ENCODE measurements at places on chromosomes 1 and 21.

DNA sequence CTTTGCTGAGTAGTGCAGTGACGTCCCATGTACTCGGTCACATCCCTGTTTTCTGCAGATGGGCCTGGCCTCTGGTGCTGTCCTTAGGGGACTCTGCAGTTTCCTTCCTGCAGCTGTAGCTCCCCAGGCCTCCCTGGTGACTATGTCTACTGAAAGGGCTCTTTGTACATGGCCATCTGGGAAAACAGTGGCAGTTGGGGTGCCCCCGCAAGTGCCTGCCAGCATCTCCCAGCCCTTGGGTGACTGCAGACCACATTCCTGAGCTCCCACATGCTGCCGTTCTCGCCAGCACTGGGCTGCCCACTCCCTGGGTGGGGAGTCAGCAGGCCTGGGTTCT is 37.5 kb upstream of the KCNA10 start:
- no peak for DNase-seq

GRCh38 chr21:42755766-42756579 is 102.6 kb downstream of the PDE9A start:
- no peak for DNase-seq

DNA sequence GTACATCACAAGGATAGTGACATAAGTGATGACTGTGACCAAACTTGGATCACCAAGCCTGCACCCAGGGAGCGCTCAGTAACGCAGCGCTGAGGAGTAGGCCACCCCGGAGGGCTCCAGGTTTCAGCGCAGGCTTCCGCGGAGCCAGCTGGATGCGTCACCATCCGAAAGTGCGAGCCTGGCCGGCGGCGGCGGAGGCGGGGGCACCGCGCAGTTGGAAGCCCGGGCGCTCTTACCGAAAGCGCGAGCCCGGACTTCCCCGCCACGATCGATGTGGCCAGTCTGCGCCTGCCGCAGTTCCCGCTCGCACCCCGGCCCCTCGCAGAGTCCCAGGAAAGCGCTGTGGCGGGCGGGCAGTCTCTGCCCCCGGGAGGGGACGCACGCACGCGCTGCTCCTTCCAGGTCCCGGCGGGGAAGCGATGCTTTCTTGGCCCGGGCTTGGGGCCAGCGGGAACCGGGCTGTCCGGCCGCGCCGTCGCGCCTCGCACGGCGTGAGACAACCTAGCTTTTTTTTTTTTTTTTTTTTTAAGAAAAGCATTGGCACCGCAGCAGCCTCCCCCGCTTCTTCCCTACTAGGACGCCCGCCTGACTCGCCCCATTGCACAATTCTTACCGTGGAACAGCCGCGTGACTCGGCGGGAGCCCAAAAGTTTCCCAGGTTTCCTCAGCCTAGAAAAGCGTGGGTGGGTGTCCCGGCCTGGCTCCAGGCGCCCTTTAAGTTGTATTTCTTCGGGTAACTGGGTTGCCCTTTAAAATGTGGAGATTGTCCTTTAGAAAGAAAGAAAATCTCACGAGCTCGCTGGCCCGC is 36.4 kb upstream of the JAK1 start:
- DNase-seq = peak; percentile 81

GRCh38 chr1:30575066-30575465 is 148.3 kb downstream of the MATN1 start:
- no peak for DNase-seq

DNA sequence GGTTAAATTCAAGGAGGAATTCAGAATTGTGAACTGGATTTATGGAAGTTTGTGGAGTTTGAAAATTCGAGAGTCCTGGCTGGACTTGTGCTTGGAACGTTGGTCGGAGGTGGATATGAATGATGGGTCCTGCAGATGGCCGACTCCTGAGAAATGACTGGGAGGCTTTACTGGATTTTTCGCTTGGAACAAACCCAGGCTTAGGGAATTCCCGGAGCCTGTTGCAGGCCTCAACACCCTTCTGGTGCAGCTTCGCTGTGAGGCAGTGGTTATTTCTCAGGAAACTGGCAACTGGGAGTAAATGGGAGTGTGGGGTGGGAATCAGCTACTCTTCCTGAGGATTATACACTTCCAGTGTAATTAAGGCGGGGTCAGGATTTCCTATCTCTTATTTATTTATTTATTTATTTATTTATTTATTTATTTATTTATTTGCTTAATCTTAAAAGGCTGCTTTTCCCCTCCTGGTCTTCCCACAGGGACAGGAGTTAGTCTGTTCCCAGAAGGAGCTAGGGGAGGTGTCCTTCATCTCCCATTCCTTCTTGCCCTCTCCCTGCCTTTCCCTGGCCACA is 21.1 kb downstream of the MAPKAPK2 start:
- no peak for DNase-seq

- DNase-seq = peak; percentile 30
Observed at GRCh38 chr1:237041795-237042525, at the start of gene RYR2. Gene RYR2, plus strand, starts transcription at chr1:237042184. Its CDS starts 338 bp downstream, at chr1:237042522.

GRCh38 chr21:42677339-42678321 is 24.2 kb downstream of the PDE9A start:
- DNase-seq = no peak

- DNase-seq = no peak
Observed at GRCh38 chr1:81562934-81563333, 237.8 kb upstream of the ADGRL2 start.

DNA sequence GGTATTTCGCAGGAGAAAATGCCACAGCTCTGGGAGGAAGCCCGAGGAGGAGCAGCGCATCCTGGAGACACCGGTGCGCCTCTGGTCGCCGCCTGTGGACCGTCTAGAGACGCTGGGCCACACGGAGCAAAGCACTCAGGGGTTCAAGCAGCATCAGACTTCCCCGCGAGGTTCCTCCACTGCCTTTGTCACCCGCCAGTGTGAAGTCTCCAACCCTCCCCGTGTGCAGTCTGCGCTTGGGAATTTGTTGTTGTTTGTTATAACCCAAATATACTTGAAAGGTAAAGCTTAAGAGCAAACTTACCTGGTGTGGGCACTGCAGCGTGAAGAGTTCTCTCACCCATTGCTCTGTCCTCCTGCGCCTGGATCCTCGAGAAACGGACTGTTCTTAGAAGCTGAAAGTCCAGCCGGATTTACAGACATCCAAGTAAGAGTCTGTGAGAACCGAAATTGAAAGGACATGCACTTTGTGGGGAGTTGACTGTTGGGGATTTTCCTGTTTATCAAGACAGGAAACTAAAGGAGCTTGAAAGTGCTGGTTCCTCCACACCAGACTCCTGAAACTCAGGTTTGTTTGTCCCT is at the start of gene GBP4:
GBP4 (minus strand) TSS at position 452 of the 582 bp plus-strand sequence; CDS start at position 344, 108 bp downstream.
- peak; percentile 62 for DNase-seq

DNA sequence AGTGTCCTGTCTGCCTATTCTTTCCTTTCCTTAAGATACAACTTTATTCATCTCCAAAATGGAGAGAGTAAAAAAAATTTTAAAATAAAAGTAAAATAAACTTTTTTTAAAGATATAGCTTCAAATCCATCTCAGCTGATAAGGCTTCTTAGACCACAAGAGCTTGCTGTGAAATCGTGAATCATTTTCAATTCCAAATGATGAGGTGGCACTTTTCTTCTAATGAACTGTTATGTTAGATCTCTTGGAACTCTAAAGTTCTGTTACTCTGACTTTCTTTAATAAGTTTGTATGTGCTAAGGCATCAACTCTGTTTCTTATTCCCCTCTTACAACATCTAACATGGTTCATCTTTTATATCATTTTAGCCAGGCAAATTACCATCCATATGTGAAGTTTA is 4.5 kb downstream of the SH3GLB1 start:
- no peak for DNase-seq

- no peak for DNase-seq
Observed at GRCh38 chr1:162605225-162605927, 26.9 kb upstream of the DDR2 start.

- no peak for DNase-seq
Observed at GRCh38 chr1:156122086-156122485, 7.6 kb downstream of the LMNA start.

- no peak for DNase-seq
Observed at GRCh38 chr1:167871331-167871730, 42.6 kb downstream of the ADCY10 start.

DNA sequence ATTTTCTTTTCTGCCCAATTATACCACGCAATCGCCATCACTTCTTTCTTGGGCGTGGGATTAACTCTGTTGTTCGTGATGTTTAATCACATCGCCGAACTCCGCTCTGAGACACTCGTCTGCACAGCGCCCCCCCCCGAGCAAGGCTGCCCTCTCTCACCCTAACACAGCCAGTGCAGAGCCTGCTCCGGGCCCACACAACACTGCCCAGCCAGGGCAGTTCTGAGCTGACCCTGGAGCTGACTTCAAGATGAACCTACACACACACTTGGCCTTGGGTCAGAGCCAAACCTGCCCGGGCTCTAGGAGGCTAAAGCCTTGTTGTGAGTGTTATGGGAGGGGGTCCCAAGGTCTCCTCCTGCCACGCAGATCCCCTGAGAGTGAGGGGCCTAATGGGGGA is 64.6 kb upstream of the LRP8 start:
- DNase-seq = no peak
